ENCODE measurements at places on chromosomes 5 and 9. TPM values are rescaled to one million over a fixed set of nuclear protein-coding genes. Genes with fewer than 3 reads are reported as not detected.

The HCN1 gene
- not detected for polyA plus RNA-seq

The TMEM171 gene
- 9.1 TPM for polyA plus RNA-seq

The SPACA9 gene
- 9.6 TPM for polyA plus RNA-seq

The ZNF169 gene
- 5.9 TPM for polyA plus RNA-seq

The F2RL1 gene
- 47.2 TPM for polyA plus RNA-seq

The ENG gene
- 92.9 TPM for polyA plus RNA-seq

The DRD1 gene
- polyA plus RNA-seq, result not detected

The FOXD1 gene
- 12.7 TPM for polyA plus RNA-seq

The C1QTNF3 gene
- 49.1 TPM for polyA plus RNA-seq

The SPATA31E1 gene
- polyA plus RNA-seq, result not detected

The ANXA1 gene
- polyA plus RNA-seq, result 20.6 TPM

The ACSL6 gene
- 2.1 TPM for polyA plus RNA-seq

The SLC46A2 gene
- 0.06 TPM for polyA plus RNA-seq

The IL3 gene
- not detected for polyA plus RNA-seq

The INSYN2B gene
- polyA plus RNA-seq, result 2.0 TPM

The HMCN2 gene
- 0.76 TPM for polyA plus RNA-seq

The GLRA1 gene
- polyA plus RNA-seq, result not detected

The PAEP gene
- not detected for polyA plus RNA-seq

The OR13C4 gene
- not detected for polyA plus RNA-seq

The EIF4E1B gene
- polyA plus RNA-seq, result not detected

The TAF11L5 gene
- not detected for polyA plus RNA-seq

The AK6 gene
- polyA plus RNA-seq, result 89.1 TPM

The ANKRD18A gene
- polyA plus RNA-seq, result 3.9 TPM

The HRCT1 gene
- 0.60 TPM for polyA plus RNA-seq

The SOWAHA gene
- polyA plus RNA-seq, result 5.3 TPM

The NKD2 gene
- polyA plus RNA-seq, result 29.6 TPM

The TRIP13 gene
- 16.1 TPM for polyA plus RNA-seq

The CSF1R gene
- 15.9 TPM for polyA plus RNA-seq

The PKN3 gene
- polyA plus RNA-seq, result 14.0 TPM

The QRFP gene
- 0.34 TPM for polyA plus RNA-seq

The ANKDD1B gene
- polyA plus RNA-seq, result 6.7 TPM

The EDIL3 gene
- polyA plus RNA-seq, result 60.3 TPM

The SPATA31D4 gene
- polyA plus RNA-seq, result not detected

The PRLR gene
- polyA plus RNA-seq, result 49.8 TPM

The MLANA gene
- polyA plus RNA-seq, result 1.4 TPM

The CCDC152 gene
- polyA plus RNA-seq, result 21.5 TPM

The GMCL2 gene
- 0.11 TPM for polyA plus RNA-seq

The CAMK4 gene
- 5.9 TPM for polyA plus RNA-seq

The TRIM32 gene
- 22.0 TPM for polyA plus RNA-seq

The DBH gene
- polyA plus RNA-seq, result 1.0 TPM

The GALNT12 gene
- 7.2 TPM for polyA plus RNA-seq

The SLCO4C1 gene
- polyA plus RNA-seq, result 32.8 TPM
